AG09319 (cell line): ENCODE measurements at places on chromosomes 5 and 9.

GRCh38 chr5:134530301-134531077 lies 5.0 kb downstream of the JADE2 start:
- no peak for DNase-seq

DNA sequence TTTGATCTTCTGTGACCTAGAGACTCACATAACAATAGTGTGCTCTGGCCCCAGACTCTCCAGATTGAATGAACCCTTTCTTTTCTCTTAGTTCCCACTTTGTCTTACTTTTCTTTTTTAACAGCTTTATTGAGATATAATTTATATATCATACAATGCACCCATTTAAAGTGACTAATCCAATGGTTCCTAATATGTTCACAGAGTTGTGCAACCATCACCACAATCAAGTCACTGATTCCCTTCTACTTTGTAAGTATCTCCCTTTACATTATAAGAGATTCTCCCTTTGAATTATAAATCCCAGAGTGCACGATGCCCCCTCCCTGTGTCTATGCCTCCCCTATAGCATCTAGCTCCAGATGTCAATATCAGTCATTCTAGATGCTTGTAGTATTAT lies 172.4 kb downstream of the HINT1 start:
- no peak for DNase-seq

DNA sequence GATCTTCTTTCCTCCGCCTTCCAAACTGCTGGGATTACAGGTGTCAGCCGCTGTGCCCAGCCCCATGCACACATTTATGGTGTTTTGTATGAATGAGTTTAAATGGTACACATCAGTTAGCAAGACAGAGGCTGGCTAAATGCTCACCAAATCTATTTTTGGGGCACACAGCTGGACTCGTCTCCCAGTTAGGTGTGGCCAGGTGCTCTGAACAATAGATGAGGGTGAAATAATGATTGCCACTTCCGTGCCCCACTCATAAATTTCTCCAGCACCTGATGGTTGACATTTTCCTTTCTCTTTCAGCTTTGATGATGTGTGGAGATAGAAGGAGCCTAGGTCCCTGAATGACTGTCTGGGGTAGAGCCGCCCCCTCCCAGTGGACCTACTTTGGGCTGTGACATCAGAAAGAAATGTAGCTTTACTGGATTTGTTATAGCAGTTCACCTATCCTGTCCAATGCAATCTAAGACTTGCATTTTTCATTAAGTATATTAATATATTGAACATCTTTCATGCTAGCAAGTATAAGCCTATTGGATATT lies 8.6 kb upstream of the RAPGEF1 start:
- no peak for DNase-seq

GRCh38 chr9:107284636-107285035 lies 1.6 kb downstream of the RAD23B start:
- no peak for DNase-seq

DNA sequence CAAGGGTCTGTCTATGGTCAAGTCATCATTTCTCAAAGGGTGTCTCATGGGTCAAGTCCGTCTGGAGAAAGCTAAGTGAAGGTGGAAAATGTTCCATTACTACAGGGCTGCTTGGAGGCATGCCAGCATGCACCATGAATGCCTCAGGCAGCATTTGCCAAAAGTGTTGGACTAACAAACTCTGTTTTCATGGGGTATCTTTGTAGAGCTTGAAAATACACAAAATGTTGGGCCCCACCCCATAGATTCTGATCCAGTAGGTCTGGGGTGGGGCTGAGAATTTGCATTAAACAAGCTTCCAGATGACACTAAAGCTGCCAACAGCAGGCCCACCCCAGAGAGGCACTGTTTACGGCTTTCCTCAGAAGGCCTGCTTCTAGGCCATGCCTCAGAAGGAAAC lies 75.0 kb upstream of the FRRS1L start:
- no peak for DNase-seq

DNA sequence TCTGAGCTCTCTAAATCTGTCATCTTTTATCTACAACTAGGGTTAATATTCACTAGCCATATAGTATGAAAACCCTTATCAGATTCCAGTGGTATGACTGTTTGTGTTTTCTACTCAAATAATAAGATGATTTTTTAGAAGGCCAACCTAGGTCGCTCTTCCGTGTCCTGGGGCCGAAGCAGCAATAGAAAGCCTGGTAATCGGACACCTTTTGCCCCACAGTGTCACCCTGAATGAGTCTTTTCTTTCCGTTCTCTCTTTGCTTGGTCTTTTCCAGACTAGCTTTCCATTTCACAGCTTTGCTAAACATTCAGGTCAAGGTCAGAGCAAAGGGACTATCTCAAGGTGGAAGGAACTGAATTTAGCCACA lies 243.3 kb upstream of the ANKRD55 start:
- DNase-seq, result no peak

DNA sequence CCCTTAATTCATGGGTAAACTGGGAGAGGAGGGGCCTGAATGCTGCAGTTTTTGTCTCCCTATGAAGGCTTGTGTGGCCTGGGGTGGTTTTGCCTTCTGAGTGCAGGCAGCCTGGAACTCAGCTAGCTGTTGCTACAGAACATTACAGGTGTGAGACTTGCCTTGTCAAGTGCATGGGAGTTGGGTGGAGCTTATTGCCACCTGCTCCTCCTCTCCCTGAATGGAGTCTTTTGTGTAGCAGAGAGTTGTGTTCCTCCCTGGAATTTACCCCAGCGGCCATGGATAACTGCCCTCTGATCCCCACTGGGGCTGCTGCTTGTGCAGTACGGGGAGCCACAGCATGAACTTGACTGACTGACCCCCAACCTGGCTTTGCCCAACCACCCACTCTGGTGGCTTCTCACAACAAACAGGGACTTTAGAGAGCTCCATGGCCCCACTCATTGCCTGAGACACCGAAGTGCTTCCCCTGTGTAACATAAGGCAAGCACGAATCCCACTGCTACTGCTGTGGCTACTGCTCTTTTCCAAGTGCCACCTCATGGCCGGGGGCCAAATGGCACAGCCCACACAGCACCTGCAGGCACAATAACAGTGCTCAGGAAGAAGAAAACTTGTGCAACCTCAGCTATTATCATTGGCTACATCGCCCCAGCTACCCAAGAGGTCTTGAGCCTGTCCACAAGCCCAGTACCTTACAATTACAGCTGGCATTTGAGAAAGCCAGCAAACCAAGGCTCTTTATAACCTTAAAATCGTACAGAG lies 942.9 kb downstream of the CDH18 start:
- no peak for DNase-seq

- DNase-seq, result no peak
Observed at GRCh38 chr9:105466898-105467455, 19.1 kb downstream of the FSD1L start.

- no peak for DNase-seq
Observed at GRCh38 chr9:124098141-124098905, 86.8 kb downstream of the LHX2 start.

GRCh38 chr5:93430118-93430517 lies 150.9 kb downstream of the NR2F1-AS1 start:
- DNase-seq, result no peak

GRCh38 chr5:125298258-125298657 lies 551.8 kb upstream of the ZNF608 start:
- no peak for DNase-seq

GRCh38 chr5:91225848-91226686 lies 157.1 kb downstream of the ARRDC3 start:
- no peak for DNase-seq

DNA sequence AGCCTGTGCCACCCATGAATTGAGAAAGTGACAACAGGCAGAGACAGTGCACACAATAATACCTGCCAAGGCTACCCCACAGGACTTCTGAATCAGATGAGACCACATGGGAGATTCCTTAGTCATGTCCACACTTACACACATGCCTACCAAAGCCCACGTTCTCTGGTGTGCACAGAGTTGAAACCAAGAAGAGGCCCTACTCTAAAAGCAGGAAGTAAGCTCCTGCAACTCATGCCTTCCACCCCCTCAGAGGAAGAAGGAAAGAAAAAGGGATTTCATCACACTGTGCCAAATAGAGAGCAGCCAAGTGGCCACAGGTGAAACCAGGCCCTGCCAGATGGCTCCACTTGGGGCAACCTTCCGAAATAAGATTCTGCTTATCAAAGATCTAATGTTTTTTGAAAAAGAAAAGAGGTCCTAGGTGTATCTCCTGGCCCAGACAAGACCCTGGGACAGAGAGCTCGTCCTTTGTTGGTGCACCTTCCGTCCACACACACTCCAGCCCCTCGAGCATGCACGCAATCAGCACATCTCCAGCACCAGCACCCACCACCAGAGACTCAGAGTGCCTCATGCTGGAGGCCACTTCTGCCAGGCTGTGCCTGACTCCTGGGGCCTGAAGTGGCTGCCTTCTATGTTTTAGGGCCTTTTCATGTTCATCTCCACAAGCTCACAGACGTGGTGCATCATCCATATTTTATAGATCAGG lies 114.6 kb upstream of the SPOCK1 start:
- DNase-seq, result no peak

DNA sequence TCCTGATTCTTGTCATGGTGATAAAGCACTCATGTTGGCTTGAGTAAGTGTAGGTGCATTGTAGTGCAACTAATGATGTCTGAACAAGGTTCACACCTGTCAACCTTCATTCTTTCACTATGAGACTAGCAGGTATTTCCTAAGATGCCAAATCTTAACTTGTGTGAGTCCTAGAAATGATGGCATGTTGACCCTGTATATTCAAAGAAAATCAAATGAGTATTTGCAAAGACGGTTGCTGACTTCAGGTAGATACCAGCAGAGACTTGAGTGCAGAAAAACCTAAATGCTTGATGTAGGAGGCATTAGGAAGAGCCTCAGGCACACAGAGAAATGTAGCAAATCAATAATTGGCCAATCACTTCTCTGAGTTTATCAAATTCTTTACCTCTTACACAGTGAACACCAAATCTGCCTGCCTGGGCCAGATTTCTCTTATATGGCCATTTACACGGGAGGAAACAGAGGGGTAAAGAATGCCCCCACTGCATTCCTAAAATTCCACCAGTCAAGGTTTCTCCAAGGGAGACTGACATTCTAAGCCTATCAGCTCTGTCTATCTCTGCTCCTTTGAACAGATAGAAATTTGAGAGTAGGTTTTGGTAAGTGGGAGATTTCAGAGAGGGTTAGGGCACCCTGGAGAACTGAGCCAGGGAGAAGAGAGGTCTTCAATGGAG lies 488.6 kb upstream of the WWC1 start:
- no peak for DNase-seq

- DNase-seq, result no peak
Observed at GRCh38 chr5:24065779-24066178, 558.4 kb downstream of the PRDM9 start.

GRCh38 chr5:150659360-150660107 lies 1.5 kb upstream of the MYOZ3 start:
- DNase-seq, result no peak

DNA sequence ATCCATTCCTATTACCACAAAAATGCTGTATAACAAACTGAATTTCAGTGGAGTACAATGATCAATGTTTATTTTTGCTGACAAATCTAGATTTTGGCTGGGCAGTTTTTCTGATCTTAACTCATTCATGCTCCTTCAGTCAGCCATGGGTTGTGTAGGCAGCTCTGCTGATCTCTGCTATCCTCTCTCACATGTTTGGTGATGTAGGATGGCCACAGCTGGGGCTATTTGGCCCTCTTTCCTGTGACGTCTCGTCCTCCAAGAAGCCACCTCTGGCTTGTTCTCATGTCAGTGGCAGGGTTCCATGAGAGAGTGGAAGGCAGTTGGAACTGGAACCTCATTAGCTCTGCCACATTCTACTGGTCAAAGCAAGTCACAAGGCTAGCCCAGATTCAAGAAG lies 8.9 kb downstream of the NLN start:
- no peak for DNase-seq

DNA sequence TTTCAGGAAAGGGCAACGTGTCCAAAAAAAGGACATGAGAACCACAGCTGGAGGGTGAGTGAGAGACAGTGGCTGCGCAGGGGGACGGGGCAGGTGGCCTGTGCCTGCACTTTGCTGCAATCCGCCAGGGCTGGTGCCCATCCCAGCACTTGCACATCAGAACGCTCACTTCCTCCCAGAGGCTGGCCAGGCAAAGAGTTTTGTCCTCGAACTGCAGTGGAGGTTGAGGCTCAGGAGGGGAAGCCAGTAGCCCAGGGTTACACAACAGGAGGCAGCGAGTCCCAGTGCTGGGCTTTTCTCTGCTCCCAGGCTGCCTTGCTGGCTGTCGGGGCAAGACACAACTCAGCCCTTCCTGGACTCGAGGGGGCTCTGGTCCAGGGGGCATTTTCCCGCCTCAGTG lies 33.1 kb downstream of the CRB2 start:
- no peak for DNase-seq

DNA sequence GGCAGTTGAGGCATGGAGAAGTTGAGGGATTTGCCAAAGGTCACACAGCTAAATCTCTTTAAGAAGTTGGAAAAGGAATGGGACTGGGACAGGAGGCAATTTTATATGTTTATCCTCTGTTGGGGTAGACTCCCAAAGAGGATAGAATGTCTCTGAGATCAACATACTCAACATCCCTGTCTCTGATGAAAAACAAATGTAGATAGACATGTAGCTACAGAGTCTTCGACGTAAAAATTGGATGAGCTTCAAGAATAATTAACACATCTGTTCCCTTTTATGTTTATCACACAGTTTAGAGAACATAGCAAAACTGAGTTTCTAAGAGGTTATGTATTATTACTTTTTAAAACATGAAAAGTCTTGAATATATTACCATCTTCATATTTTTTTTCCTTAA lies 204.6 kb upstream of the CD180 start:
- DNase-seq, result no peak

DNA sequence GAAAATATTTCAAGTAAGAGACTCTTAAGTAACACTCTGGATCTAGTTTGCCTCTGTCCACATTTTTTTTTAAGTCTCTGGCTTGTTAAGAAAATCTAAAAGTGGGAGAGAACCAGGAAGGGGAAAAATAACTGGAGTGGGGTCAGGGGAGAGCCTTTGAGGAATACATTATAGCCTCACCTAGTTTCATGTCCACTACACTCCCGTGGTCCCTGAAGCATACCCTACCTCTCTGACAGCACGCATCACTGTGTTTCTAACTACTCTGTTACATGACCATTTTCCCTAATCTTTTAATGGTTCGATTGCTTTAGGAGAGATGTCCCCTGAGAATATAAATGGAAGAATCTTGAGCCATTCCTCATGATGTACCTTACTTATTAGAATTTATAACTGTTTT lies 318.3 kb downstream of the TMEM167A start:
- DNase-seq, result no peak

DNA sequence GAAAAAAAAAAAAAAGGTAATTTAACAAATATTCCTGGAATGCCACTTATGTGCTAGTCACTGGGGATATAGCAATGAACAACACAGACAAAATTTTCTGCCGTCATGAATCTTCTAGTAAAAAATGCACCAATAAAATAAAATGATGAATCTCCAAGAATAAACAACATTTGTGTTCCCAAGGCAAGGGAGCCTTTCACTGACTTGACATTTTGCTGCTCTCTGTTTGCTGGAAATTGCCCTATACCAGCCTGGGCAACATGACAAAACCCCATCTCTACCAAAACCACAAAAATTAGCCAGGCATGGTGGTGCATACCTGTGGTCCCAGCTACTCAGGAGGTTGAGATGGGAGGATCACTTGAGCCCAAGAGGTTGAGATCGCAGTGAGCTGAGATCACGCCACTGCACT lies 64.5 kb upstream of the ERBIN start:
- DNase-seq, result peak; percentile 93
